ENCODE measurements at places on chromosomes 4 and X. TPM values are rescaled to one million over a fixed set of nuclear protein-coding genes. Genes with fewer than 3 reads are reported as not detected.

PAGE4 gene
- total RNA-seq = not detected

VEGFD gene
- total RNA-seq = 0.19 TPM

BEX1 gene
- total RNA-seq = 76.8 TPM

TRIML2 gene
- 62.8 TPM for total RNA-seq

CASP3 gene
- 81.1 TPM for total RNA-seq

FAM47E gene
- 1.3 TPM for total RNA-seq

JCHAIN gene
- total RNA-seq = not detected

TSPAN5 gene
- 21.2 TPM for total RNA-seq

CLDN22 gene
- total RNA-seq = not detected

DNA sequence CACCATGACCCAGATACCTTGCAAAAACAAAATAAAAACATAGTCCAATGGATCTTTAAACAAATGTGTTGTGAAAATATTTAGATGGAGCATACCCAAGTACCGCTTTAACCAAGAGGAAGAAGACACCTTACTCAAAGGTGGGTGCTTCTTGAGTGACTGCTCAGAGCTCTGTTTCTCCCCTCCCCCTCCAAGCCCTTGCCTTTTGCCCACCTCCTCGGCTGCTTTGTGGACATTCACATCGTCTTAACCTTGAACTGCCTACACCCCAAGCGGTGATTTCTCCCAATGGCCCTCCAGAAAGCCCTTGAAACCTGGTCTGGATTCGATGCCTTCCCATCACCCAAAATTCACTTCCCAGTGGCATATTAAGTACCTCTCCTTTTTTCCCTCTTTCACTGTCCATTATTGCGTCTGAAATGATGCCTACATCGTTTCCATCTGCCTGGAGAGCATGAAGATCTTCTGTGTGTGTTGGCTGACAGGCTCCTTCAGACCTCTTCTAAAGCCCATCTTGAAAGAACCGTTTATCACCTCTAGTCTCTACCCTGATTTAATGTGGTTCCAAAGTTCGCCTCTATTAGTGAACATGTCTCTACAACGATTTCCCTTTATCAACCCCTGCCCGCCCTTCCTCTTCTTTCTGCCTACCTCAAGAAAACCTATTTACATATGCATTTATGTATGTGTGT, 968 bp downstream of the GPRIN3 start:
- no peaks in the 10 kb centered on the region for H3K27me3 ChIP-seq
- H3K27ac ChIP-seq = no peak overlapping the region
- peaks cover 11% of the 10 kb centered on the region for H3K4me1 ChIP-seq
- no peak for DNase-seq

DNA sequence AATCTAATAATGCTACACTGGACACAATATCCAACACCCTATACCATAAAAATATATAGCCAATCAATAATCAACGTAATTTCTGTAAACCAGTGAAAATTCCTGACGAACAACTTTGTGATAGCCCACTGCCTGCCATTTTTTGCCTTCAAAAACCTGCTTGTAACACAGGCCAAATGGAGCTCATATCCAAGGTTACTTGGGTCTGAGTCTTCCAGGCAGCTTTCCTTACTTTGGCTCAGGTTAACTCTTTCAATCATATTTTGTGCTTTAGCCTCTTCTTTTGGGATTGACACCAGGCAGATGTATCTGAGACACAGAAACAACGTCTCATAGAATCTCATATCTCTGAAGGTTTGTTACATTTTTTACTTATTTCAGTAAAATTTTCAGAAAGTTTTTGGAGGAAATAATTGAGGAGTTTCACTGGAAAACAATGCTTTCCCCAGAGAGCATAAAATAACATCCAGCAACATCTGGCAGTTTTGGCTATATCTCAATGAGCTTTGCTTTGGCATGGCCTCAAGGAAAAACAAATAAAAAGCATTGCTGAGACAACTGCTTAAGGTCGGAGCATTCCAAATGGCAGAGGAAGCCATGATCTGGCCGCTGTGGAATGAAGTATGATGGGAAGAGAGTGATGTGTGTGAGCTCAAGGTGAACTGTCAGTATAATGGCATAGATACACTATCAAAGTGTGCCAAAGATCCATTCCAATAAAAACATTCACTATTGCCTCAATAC, 162.9 kb upstream of the SPIN4 start:
- no peak for DNase-seq
- no peak overlapping the region for H3K27ac ChIP-seq
- no peak overlapping the region for H3K4me3 ChIP-seq
- H3K36me3 ChIP-seq = no peaks in the 10 kb centered on the region

DNA sequence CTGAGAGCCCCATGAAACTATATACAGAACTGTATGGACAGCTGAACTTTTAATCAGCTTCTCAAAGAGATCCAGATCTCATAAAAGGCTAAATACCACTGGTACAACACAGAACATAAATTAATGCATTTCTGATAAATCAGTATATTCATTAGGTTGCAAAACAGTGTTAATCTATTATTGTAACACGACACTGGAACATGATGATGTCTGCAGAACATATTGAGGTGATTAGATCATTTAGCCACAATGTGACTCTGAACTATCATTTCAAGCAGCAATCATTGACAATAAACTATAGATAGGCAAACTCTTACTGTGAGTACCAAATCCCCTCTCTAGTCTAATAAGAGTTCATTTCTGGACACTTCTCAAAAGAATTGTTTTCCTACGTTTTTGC, 50.3 kb downstream of the GASK1B start:
- H3K27ac ChIP-seq = no peak overlapping the region
- DNase-seq = no peak
- no peaks in the 10 kb centered on the region for H3K27me3 ChIP-seq
- no peak overlapping the region for H3K4me3 ChIP-seq

DNA sequence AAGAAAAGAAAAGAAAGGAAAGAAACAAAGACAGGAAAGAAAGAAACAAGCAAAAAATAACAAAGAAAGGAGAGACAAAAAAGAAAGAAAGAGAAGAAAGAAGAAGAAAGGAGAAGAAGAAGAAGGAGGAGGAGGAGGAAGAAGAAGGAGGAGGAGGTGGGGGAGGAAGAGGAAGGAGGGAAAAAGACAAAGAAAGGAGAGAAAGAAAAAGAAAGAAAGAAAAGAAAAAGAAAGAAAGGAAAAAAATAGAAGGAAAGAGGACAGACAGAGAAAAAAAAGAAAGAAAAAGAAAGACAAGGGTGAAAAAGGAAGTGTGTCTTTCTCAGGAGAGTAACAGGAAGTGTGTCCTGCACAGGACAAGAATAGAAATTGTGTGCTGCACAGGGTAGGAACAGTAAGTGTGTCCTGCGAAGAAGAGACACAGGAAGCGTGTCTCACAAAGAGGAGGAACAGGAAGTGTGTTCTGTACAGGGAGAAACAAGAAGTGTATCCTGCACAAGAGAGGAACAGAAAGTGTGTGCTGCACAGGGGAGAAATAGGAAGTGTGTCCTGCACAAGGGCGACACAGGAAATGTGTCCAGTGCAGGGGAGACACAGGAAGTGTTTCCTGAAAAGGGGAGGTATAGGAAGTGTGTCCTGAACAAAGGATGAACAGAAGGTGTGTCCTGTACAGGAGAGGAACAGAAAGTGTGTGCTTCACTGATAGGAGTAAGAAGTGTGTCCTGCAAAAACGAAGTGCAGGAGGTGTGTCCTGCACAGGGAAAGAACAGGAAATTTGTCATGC, 101.2 kb downstream of the ARSF start:
- H3K36me3 ChIP-seq = no peaks in the 10 kb centered on the region
- no peaks in the 10 kb centered on the region for H3K27me3 ChIP-seq
- H3K4me1 ChIP-seq = peaks cover 2% of the 10 kb centered on the region
- no peak overlapping the region for H3K4me3 ChIP-seq
- no peak overlapping the region for H3K27ac ChIP-seq

DNA sequence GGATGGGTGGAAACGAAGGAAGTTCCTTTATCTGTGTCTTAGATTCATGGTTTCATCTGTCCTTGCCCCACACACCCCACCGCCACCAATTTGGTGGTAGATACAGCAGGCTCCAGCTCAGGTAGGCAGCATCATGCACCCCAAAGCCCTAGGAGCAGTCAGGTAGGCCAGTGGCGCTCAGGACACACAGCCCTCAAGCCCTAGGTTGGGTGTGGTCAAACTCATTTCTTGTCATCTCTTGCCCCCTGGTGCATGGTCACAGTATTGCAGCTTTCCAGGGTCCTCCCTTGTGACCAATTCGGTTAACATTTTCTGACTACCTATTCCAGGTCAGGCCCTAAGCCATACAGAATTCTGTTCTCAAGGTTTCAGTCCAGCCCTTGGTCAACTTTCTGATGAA, 14.5 kb upstream of the PRRG3 start:
- H3K27me3 ChIP-seq = no peaks in the 10 kb centered on the region
- no peaks in the 10 kb centered on the region for H3K4me1 ChIP-seq
- no peaks in the 10 kb centered on the region for H3K36me3 ChIP-seq

DNA sequence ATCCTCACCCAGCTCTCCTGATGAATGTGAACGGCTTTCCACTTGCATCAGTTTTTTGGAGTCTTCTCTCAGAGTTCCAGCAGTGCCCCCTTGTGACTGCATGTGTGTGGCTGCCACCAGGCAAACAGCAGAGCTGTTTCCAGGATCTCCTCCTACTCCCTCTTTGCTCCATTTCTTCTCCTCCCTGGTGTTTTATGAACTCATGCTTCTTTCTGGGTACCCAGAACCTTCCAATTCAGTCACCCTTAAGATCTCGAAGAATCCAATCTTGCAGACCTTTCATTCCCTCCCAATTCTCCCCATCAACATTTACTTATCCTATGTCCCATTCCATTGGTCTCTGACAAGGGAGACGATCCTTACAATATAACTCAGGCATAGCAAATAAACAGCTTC, 6.8 kb upstream of the TCEANC start:
- no peak overlapping the region for H3K4me3 ChIP-seq
- H3K27ac ChIP-seq = no peak overlapping the region
- no peaks in the 10 kb centered on the region for H3K36me3 ChIP-seq
- H3K4me1 ChIP-seq = peaks cover 3% of the 10 kb centered on the region
- H3K27me3 ChIP-seq = no peaks in the 10 kb centered on the region

DNA sequence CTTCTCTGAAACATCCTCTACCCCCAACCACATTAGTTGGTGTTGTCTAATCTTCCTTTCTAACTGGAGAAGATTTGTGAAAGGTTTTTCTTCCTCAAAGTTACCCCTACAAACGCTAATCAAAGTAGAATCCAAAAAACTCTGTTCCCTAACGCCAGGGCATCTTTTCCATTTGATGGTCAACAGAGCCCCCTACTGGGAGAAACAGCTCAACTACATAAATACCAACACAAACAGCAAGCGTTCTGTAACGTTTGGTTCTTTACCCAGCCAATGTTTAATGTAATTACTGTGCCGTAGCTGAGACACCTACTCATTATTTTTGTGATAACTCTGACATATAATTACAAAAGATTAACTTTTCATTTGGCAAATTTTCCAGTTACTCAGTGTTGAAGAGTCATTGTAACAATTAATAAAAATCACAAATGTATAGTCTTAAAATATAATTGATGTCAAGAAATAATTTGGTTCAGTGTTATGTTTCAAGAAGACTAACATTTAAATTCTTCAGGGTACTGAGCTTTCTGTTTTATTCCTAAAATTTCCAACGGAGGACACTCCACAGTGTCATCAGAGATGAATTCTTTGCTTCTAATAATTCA, 94.9 kb upstream of the TBC1D9 start:
- H3K4me3 ChIP-seq = no peak overlapping the region
- no peaks in the 10 kb centered on the region for H3K36me3 ChIP-seq

GRCh38 chr4:89781321-89781720, 55.6 kb downstream of the SNCA start:
- no peak for DNase-seq
- no peaks in the 10 kb centered on the region for H3K27me3 ChIP-seq
- H3K27ac ChIP-seq = no peak overlapping the region
- H3K36me3 ChIP-seq = no peaks in the 10 kb centered on the region
- no peak overlapping the region for H3K4me3 ChIP-seq

DNA sequence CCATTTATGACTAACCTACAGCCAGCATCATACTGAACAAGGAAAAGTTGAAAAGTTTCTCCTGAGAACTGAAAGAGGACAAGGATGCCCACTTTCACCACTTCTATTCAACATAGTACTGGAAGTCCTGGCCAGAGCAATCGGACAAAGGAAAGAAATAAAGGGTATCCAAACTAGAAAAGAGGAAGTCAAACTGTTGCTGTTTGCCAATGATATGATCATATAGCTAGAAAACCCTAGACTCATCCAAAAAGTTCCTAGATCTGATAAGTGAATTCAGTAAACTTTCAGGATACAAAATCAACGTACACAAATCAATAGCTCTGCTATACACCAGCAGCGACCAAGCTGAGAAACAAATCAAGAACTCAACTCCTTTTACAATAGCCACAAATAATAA, 64.5 kb downstream of the CENPC start:
- no peak overlapping the region for H3K4me3 ChIP-seq
- no peaks in the 10 kb centered on the region for H3K4me1 ChIP-seq
- no peaks in the 10 kb centered on the region for H3K27me3 ChIP-seq
- no peak overlapping the region for H3K27ac ChIP-seq

GRCh38 chrX:131054906-131055305, 3.2 kb upstream of the ARHGAP36 start:
- no peak overlapping the region for H3K4me3 ChIP-seq
- DNase-seq = no peak
- peaks cover 30% of the 10 kb centered on the region for H3K27me3 ChIP-seq

- H3K4me3 ChIP-seq = no peak overlapping the region
- no peak for DNase-seq
- H3K4me1 ChIP-seq = peaks cover 4% of the 10 kb centered on the region
- no peaks in the 10 kb centered on the region for H3K27me3 ChIP-seq
Measured at GRCh38 chr4:139887962-139888735, 222.5 kb downstream of the MGST2 start.

DNA sequence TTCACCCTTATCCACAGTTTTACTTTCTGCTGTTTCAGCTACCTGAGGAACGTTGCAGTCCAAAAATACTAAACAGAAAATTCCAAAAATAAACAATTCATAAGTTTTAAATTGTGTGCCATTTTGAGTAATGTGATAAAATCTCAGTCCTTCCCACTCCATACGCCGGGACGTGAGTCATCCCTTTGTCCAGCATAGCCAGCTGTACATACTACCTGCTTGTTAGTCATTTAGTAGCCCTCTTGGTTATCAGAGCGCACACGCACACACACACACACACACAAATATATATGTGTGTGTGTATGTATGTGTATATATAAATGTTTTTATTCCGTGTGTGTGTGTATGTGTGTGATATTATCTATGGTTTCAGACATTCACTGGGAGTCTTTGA, 4.8 kb upstream of the CCSER1 start:
- H3K27me3 ChIP-seq = peaks cover 11% of the 10 kb centered on the region
- no peaks in the 10 kb centered on the region for H3K36me3 ChIP-seq
- no peak for DNase-seq
- no peak overlapping the region for H3K27ac ChIP-seq
- H3K4me1 ChIP-seq = peaks cover 9% of the 10 kb centered on the region
- H3K4me3 ChIP-seq = no peak overlapping the region

DNA sequence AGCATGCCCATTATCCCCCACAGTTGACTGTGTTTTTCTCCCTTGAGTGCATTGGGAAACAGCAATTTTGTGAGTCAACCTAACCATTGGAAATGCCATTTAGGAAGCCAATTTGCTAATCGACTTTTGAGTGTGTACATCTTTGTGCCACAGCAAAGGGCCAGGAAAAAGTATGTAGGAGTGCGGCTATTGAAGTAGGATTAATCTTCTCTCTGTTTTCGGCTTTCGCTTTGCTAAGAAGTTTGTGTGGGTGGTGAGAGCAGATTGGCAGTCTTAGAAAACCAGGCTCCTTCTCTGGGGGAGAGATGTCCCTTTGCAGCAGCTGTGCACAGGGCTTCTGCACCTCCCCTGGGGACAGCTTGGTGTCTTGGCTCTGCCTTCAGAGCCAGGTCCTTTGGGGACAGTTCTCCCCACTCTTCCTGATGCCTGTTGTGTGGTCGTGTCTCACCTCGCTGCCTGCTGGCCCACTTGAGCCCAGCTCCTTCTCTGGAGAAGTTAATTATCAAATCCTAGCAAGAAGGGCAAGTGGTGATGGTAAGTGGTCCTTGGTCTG, 74.5 kb downstream of the GEMIN8 start:
- no peak overlapping the region for H3K27ac ChIP-seq
- no peaks in the 10 kb centered on the region for H3K27me3 ChIP-seq
- DNase-seq = no peak
- no peaks in the 10 kb centered on the region for H3K4me1 ChIP-seq
- H3K36me3 ChIP-seq = no peaks in the 10 kb centered on the region
